ENCODE measurements at places on chromosomes 4 and X. TPM values are rescaled to one million over a fixed set of nuclear protein-coding genes. Genes with fewer than 3 reads are reported as not detected.

The P2RY4 gene
- total RNA-seq, result not detected

The SOX3 gene
- total RNA-seq, result not detected

The BEND2 gene
- not detected for total RNA-seq

The CWH43 gene
- total RNA-seq, result not detected

The COL25A1 gene
- 0.19 TPM for total RNA-seq

The RRAGB gene
- 11.3 TPM for total RNA-seq

The TRIM60 gene
- not detected for total RNA-seq

The NPY1R gene
- total RNA-seq, result 1.1 TPM

The SATL1 gene
- total RNA-seq, result not detected

The HSFX3 gene
- not detected for total RNA-seq

The TLR1 gene
- total RNA-seq, result 1.4 TPM

The SERPINA7 gene
- total RNA-seq, result not detected

The RNF128 gene
- total RNA-seq, result 1.2 TPM

The DUSP21 gene
- total RNA-seq, result not detected

The SNCA gene
- 0.96 TPM for total RNA-seq

The HPSE gene
- 0.58 TPM for total RNA-seq

The CXCR3 gene
- total RNA-seq, result not detected

The ACSL1 gene
- 29.7 TPM for total RNA-seq

The ENAM gene
- under 0.01 TPM for total RNA-seq

The AMBN gene
- not detected for total RNA-seq

The GLUD2 gene
- 1.1 TPM for total RNA-seq

The ZNF185 gene
- 4.2 TPM for total RNA-seq

The RAPGEF2 gene
- total RNA-seq, result 38.9 TPM

The PUDP gene
- 3.9 TPM for total RNA-seq

The DRD5 gene
- not detected for total RNA-seq

The TLR8 gene
- total RNA-seq, result not detected

The PNCK gene
- total RNA-seq, result under 0.01 TPM

The OTUD6A gene
- not detected for total RNA-seq

The PAGE5 gene
- total RNA-seq, result not detected

The HTR2C gene
- total RNA-seq, result not detected

The ADGRA3 gene
- total RNA-seq, result 19.7 TPM

The FGFR3 gene
- 0.56 TPM for total RNA-seq

The IL21 gene
- not detected for total RNA-seq
